COLO829 (cell line): ENCODE measurements at places on chromosomes 6 and 20.

DNA sequence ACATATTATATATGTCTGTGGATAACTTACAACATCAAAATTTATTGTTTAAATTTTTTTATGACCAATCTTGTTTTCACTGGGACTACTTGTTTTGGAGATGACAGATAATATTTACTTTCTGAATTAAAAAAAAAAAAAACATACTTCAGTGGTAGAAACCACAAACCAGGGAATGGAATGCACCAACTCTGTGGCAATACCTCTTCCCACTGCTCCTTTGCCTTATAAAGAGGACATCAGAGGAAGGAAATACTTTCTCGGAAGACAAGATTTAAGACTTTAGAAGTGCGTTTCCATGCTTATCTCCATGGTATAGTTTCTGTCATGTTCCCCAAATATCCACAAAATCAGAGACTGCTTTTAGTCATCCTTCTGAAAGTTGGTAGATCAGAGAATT, 1241.1 kb upstream of the EYS start:
- no peak for DNase-seq

- no peak for DNase-seq
These were observed 777.6 kb upstream of the HS3ST5 start for GRCh38 chr6:115120391-115120790.

- no peak for DNase-seq
These were observed 71.7 kb upstream of the SGK1 start for GRCh38 chr6:134389658-134390057.

GRCh38 chr6:115270953-115271352, 789.7 kb downstream of the FRK start:
- DNase-seq, result no peak

DNA sequence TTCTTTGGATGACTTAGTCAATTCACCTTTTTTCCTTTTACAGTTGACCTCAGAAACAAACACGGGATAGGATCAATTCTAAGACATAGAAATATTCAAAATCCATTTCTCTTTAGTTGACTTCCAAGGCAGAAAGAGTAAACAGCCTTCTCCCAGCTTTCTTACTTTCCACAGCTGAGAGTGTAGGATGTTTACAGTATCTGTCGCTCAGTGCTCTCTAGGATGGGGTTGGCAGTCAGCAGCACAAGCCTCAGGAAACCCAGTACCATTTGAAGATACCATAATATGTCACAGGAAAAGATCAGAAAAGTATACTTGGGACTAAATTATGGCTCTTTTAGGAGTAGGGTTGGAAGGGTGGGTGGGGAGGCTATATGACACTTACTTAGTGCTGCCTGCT, 88.2 kb downstream of the OGFRL1 start:
- no peak for DNase-seq

DNA sequence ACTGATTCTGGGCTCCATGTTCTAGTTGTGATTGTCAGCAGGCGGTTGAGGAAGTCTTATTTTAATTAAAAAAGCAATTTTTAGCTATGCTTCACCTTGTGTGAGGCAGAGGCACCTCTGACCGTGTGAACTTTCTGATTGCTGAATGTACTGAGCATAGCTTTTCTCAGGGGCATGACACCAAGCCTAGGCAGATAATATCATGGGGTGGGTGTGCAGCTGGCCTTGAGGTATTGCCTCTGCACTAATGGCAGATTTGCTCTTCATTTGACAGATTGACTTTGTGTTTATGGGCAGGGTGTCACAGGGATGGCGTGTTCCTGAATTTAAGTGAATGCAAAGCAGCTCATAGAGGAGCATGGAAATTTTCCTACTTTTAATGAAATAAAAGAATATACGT, 19.6 kb downstream of the CTNNBL1 start:
- no peak for DNase-seq

DNA sequence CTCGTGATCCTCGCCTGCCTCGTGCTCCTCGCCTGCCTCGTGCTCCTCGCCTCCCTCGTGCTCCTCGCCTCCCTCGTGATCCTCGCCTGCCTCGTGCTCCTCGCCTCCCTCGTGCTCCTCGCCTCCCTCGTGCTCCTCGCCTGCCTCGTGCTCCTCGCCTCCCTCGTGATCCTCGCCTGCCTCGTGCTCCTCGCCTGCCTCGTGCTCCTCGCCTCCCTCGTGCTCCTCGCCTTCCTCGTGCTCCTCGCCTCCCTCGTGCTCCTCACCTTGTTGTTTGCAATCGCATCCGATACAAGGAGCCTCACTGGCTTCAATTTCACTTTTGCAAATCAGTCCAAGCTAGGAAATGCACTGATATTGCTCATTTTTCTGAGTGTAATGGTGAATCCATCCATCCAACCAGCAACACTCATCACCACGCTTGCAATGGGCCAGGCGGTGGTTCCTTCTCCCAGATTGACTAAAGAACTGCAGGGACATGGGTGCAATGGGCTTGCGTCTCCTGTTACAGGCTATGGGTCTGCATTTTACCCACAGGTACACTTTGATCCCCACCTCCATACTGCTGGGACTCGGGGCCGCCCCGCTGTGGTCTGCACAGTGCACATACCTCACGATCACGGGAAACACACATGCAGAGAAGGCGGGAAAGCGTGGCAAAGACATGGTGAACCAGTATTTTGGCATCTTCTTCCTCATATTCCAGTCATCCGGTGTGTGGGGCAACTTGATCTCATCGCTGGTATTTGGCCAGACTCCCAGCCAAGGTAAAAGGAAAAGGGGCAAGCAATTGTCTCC, 4.6 kb downstream of the UNC93A start:
- DNase-seq, result no peak

GRCh38 chr6:119034827-119035458, 43.5 kb downstream of the FAM184A start:
- DNase-seq, result no peak

DNA sequence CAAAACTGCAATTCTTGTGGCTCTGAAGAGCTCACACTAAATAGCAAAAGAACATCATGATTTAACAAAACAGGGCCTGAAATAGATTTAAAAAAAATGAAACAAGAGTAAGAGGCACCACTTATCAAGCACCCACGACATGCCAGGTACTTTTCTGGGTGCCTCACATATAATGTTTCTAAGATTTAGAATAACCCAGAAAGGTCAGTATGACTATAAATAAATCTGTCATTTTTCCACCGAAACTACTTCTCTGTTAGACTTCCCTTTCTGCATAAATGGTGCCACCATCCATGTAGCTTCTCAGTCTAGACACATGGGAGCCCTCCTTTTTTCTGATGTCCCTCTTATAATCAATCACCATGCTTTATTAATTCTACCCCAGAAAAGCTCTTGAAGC, 652.4 kb upstream of the CHD6 start:
- DNase-seq, result no peak
